Muscle of arm (tissue), 14 donors: ENCODE measurements at places on chromosomes 4 and X. TPM values are rescaled to one million over a fixed set of nuclear protein-coding genes. Genes with fewer than 3 reads are reported as not detected.

Gene WNK3
- not detected for polyA plus RNA-seq

Gene TRPC5OS
- 0.21 TPM for polyA plus RNA-seq

Gene RHOXF1
- polyA plus RNA-seq = not detected

Gene LEF1
- polyA plus RNA-seq = not detected

Gene PRR32
- polyA plus RNA-seq = 45.4 TPM

Gene PAGE2B
- polyA plus RNA-seq = not detected

Gene ODAM
- polyA plus RNA-seq = not detected

Gene MSN
- polyA plus RNA-seq = 120 TPM

Gene UGT8
- 0.41 TPM for polyA plus RNA-seq

Gene PCDH18
- 57.5 TPM for polyA plus RNA-seq

Gene RASGEF1B
- polyA plus RNA-seq = 6.3 TPM

Gene PAGE2
- polyA plus RNA-seq = not detected

Gene ANXA10
- not detected for polyA plus RNA-seq

Gene USP51
- 7.7 TPM for polyA plus RNA-seq

Gene AKAP4
- polyA plus RNA-seq = not detected

Gene GPR50
- not detected for polyA plus RNA-seq

Gene CLDN34
- not detected for polyA plus RNA-seq

Gene NOP14
- 17.2 TPM for polyA plus RNA-seq

Gene FGF2
- polyA plus RNA-seq = 11.8 TPM

Gene ANK2
- 348 TPM for polyA plus RNA-seq

Gene NDNF
- 25.9 TPM for polyA plus RNA-seq

Gene DMP1
- polyA plus RNA-seq = not detected

Gene HDX
- polyA plus RNA-seq = 5.8 TPM

Gene NSUN7
- 0.83 TPM for polyA plus RNA-seq

Gene PHEX
- 5.0 TPM for polyA plus RNA-seq

Gene KLHL4
- 12.9 TPM for polyA plus RNA-seq

Gene HSD17B13
- not detected for polyA plus RNA-seq

Gene PRSS12
- polyA plus RNA-seq = 12.2 TPM

Gene LUZP4
- not detected for polyA plus RNA-seq

Gene ENAM
- 4.8 TPM for polyA plus RNA-seq

Gene ITM2A
- 624 TPM for polyA plus RNA-seq

Gene VAMP7
- 31.8 TPM for polyA plus RNA-seq

Gene NAT8L
- 2.1 TPM for polyA plus RNA-seq

Gene BDH2
- 57.7 TPM for polyA plus RNA-seq

Gene ABCG2
- polyA plus RNA-seq = 7.0 TPM

Gene TRIM75
- not detected for polyA plus RNA-seq

Gene ADAM29
- not detected for polyA plus RNA-seq
